ENCODE measurements at places on chromosomes 12 and 14. TPM values are rescaled to one million over a fixed set of nuclear protein-coding genes. Genes with fewer than 3 reads are reported as not detected.

- DNase-seq: peak; percentile 44
These were observed 24.7 kb downstream of the CLMN start for GRCh38 chr14:95294834-95295599.

DNA sequence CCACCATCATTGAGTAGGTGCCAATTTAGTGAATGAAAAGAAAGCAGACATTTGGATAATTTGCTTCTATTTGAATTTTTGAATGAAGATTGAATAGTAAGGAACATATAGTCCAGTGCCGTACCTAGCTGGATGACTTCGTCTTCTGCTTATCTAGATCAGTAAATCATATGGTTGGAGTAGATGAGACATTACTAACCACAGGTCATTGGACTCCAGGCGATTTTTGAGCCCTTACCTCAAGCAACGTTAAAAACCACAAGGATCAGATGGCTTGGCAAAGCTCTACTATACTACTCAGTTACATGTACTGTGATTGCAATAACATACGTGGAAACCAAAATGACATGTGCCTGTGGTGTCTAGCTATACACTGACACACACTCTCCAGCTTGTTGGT is 1.7 kb upstream of the SPATS2 start:
- peak; percentile 72 for DNase-seq

GRCh38 chr14:91374879-91375702 is 42.5 kb downstream of the CCDC88C start:
- no peak for DNase-seq

DNA sequence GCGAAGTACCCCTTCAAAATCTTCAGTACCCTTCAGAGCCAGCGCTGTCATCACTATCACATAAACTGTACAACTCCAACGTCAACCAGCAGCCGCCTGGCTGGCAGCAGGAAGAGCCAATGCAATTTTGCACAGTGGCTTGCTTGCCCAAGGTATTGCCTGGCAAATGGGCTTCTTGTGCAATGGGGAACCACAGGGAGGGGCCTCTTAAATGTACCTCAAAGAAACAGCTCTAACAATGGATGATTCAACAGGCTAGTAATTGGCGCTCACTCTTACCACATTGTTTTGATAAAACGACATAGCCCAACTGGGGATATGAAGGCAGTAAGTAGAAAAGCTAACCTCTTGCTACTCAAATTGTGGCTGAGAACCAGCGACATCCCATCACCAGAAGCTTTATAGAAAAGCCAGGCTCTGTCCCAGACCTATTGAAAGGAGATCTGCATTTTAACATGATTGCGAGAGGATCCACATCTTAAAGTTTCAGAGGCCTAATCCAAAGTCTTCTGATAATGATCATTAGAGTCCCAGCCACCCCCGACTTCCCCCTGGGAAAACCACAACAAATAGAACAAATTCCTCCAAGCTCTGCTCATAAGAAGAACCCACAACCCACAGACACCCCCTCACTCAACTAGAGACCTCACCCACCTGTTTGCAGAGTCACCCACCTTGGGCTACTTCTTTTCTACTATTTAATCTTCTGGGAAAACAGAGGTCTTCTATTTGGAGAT is 125.3 kb upstream of the HIF1A start:
- DNase-seq: peak; percentile 96

The SMIM41 gene
- not detected for total RNA-seq

The PTPN6 gene
- total RNA-seq: 0.36 TPM

GRCh38 chr14:93981316-93982229 is 5.2 kb upstream of the ASB2 start:
- DNase-seq: peak; percentile 65

DNA sequence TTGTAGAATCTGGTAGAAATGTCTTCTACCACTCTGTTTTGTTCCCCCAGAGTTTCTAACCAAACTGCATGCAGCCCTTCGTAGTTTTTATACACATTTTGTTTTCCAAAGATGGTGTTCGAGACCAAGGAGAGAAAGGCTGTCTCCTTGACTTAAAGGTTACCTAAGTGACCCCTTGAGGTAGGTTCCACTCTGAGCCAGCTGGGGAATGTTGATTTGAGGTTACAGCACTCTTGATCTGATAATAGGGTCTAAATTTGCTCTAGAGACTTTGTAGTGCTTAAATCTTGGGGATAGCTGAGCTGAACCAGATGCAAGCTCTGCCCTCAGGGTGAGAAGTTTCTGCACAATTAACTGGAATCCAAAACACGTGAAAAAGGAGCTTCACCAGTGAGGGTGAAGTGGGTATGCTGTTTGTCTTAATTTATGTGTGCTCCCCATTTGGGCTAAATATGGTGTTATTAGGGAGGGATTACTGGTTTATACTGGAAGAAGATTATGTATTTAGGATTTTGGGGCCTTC is 3.1 kb downstream of the TMBIM6 start:
- no peak for DNase-seq

GRCh38 chr14:93299416-93299815 is 33.4 kb downstream of the BTBD7 start:
- DNase-seq: no peak

Measured in osteoblast (primary cell).